ENCODE measurements at places on chromosomes 2 and 18. TPM values are rescaled to one million over a fixed set of nuclear protein-coding genes. Genes with fewer than 3 reads are reported as not detected.

The EVX2 gene
- 0.05 TPM for total RNA-seq

The TMEM127 gene
- total RNA-seq: 10.4 TPM

The SERPINB3 gene
- not detected for total RNA-seq

The UGT1A6 gene
- total RNA-seq: not detected

Data from A375 (cell line).